ENCODE measurements at places on chromosomes 4 and X.

DNA sequence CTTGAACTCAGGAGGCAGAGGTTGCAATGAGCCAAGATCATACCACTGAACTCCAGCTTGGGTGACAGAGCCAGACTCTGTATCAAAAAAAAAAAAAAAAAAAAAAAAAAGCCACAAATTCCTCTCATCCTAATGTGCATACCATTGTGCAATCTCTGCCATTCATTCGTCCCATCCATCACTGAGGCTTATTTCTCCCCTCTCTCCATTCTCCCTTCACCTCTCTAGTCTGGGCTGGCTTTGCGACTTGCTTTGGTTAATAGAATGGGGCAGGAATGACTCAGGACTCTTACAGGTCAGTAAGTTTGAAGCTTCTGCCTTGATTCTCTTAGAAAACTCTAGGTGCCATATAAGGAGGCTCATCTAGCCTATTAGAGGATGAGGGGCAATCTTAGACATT is 60.3 kb upstream of the DDX3X start:
- no peak for DNase-seq

- no peak for DNase-seq
Measured at GRCh38 chr4:54185866-54186265, 43.2 kb upstream of the PDGFRA start.

- no peak for DNase-seq
Measured at GRCh38 chrX:124518885-124519284, 172.5 kb downstream of the SH2D1A start.

DNA sequence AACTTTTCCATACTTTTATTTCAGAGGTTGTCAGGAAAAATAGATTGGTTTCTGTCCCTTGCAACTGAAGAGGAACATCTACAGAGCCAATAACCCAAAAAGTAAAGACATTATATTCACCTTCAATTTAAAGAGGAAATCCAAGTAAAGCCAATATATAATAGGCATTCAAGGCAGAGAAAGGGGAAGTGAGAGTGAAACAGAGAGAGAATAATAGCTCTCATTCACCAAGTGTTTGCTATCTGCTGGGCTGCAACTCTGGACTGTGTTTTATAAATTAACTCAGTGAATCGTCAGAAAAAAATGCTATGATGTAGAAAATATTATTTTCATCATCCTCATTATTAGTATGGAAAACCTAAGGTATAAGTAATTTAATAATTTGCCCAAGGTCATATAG is 448.5 kb downstream of the TRAM1L1 start:
- no peak for DNase-seq

- no peak for DNase-seq
Measured at GRCh38 chr4:20624793-20625374, 75.4 kb upstream of the PACRGL start.

DNA sequence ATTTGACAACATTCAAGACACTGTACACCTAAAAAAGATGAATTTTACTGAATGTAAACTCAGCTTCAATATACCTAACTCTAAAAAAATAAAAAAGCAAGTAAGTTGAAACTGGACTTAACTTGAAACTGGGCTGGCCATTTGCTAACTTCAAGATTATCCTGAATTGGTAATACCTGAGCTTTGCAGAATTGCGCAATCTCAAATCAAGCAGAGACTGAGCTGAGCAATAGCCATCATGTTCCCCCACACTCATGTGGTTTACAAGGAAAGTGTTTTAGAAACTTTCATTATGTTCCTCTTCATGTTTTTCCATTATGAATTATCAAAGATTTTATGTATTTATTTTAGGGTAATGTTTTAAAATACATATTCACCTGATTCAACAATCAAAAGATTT is 38.7 kb downstream of the ANXA5 start:
- DNase-seq, result no peak

DNA sequence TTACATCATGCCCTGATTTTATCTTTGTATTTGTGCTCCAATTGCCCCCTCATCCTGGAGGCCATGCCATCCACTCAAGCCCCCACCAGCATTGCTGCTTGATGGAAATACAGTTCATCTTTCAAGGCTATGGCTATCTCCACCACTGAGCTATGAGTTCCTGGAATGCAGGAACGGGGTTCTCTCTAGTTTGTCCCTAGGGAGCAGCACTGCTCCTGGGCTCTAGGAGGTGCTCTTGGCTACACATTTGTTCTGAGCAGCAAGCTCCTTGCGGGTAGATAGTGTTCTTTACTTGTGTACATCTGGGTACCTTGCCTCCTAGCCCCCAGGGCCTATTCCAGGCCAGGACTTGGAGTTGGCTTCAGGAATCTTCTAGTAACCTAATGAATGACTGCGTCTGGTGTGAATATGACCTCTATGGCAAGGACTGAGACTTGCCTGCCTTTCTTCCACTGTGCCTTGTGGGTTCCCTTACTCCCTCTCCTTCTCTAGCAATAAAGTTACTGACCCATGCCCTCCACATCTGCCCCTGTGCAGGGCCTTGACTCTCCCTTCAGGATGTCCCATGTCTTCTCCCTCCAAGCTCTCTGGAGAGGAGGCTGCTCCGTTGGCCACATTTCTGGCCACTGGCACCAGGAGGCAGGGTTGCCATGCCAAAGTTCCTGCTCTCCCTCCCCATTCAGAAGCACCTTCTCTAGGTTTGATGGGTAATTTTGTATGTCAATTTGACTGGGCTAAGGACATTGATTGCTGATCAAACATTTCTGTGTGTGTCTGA is 7.6 kb downstream of the CITED1 start:
- DNase-seq, result no peak

DNA sequence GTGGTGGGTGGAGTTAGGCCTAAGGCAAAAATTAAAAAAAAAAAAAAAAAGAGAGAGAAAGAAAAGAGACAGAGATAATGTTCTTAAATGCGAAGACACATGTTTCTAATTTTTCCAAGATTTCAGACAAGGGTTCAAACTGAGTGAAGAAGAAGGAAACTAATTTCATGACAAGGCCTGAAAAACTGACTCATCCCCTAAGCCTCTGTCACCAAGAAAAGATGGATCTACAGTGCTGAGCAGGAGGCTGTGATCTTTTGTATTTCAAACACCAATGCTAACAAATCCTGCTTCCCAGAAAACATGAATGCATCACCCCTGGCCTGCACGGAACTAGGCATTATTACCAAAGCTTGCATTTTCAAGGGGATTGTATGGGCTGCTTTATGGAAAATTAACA is 75.3 kb downstream of the PPARGC1A start:
- no peak for DNase-seq

- DNase-seq, result no peak
Measured at GRCh38 chrX:118208481-118208880, 91.9 kb upstream of the KLHL13 start.

GRCh38 chr4:103498161-103499070 is 221.4 kb downstream of the TACR3 start:
- DNase-seq, result no peak

Data from thoracic aorta (tissue), 2 donors.